ENCODE measurements at places on chromosomes 16 and 17.

GRCh38 chr17:38967290-38967738 lies at the start of gene FBXO47:
FBXO47 (minus strand) TSS chr17:38967403; CDS start chr17:38963025, 4,378 bp downstream.
- DNase-seq: peak; percentile 12

DNA sequence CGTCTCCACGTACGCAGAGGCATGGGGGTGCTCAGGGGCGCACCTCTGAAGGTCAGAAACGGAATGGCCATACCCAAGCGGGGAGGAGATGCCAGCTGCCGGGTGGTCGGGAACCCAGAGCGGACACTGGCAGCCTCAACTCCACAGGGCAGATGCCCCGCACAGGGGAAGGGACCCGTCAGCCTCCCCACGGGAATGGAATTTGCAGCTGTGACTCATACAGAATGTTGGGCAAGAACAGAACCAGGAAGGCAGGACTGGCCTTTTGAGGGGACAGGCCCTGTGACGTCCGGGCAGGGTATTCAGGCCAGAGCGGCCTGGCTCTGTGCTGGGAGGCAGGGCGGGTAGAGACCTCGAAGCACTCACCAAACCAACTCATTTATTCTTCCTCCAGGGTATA lies 7.5 kb downstream of the TK1 start:
- no peak for DNase-seq

DNA sequence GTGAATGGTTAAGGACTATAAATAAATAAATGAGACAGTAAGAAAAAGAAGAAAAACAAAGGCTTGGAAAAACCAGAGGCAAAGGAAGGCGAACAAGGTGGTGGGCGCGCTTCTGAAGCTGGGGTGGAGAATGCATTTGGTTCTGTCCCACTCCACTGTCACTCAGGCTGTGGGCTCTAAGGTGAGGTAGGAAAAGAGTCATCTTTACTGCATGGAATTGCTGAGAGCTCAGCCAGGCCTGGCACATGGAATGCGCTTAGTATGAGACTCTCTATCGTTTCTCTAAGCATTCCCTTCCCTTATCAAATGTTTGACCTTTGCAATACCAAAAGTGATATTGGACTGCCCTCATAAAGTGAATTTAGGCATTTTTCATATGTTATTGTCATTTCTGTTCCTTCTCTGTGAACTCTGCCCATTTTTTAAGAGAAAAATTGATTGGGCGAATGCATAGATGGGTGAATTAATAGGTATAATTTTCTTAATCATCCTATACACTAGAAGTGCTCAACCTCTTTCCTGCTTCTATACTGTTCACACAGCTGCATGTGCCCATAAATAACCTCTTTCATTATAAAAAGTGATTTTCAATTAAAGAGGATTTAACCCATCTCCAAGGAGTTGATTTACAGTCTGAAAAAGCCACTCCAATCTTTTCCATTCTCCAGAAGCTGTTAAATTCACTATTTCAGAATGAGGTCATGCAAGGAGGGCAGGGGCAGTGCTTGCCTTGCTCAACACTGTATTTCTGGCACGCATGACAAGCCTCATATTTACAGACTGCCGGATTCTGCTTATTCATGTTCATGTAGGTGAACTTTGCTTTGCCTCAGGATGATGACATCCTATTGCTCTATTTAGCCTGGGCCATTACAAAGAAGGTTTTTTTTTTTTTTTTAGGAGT lies 87.7 kb downstream of the MYH10 start:
- no peak for DNase-seq

GRCh38 chr16:14164916-14165662 lies 94.0 kb downstream of the MRTFB start:
- no peak for DNase-seq

DNA sequence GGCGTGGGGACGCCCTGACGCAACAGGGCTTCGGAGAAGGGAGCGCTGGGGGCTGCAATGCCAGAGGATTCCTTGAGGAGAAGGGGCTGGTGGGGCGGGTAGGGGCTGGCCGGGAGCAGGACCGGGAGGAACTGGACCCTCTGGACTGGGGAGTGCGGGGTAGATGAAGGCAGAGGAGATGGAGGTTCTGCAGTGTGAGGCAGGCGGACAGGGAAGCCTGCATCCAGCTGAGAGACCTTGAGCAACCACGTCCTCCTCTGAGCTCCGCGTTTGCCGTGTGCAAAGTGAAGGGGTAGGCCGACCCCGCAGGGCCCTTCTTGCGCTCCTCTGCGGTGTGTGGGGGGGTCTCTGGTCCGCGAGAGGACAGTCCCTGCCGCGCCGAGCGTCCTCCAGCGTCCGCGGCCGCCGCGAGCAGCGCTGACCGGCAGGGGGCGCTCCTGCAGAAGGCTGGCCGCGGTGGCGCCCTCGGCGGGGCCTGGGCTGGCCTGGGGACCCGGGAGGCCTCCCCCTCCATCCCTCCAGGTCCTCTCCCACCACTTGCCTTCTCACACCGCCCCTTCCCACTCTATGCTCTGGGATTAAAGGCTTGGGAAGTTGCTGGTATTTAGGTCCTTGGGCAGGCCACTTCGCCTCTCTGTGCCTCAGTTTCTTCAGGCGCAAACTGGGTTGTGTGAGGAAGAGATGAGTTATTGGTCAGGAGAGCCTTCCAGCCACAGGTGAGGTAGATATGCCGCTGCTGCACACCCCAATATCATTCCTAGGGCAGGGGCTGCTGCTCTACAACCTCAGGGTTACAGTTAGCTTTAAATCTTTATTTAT lies 9.6 kb upstream of the WNT9B start:
- peak; percentile 41 for DNase-seq

- no peak for DNase-seq
Measured at GRCh38 chr16:23466162-23466885, 13.3 kb upstream of the COG7 start.

DNA sequence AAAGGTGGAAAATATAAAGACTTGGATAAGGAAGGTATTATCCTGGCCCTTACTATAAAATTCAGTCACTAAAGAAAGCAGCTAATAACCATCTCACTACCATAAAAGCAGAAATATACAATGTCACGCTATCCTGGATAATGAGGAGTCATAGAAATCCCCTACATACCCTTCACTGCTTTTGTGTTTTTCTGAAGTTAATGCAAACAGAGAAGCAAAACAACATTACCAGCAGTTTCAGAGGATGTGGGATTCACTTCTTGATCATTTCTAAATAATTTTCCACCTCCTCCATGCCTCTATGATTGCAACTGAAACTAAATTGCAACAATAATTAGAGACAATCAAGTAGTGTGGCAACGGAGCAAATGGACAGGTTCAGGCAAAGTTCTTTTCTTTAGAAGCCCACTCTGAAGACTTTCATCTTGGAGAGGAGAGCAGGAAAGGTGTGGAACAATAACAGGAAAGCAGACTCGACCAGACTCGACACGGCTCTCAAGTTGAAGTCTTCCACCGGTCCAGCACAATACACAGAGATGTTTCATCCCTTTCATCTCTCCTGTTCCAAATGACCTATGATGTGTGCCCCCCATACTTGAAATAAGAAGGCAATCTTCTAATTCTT lies 10.2 kb downstream of the CYTH1 start:
- DNase-seq: no peak

DNA sequence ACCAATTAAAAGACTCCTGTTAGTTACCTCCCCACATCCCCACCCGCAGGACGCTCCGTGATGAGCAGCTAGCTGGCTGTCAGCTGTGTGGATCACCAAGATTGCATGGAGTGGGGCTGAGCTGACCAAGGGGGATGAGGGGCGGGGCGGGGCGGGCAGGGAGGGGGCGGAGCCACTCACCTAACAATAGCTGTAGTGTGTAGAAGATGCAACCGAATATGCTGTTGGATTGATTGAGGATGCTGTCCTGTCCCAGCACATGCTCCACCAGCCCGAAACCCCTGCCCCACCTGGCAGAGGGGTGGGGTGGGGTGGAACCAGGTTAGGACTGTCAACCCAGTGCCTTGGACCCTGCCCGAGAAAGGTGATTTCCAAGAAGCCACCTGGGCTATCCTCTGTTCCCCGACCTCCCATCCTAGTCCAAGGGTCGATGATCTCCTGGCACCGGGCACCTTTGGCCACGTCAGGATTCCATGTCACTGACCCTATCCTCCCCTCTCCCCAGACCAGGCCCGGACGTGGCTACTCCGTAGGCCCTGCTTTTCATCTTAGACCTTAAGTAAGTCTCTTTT lies 1.4 kb downstream of the VKORC1 start:
- peak; percentile 60 for DNase-seq

DNA sequence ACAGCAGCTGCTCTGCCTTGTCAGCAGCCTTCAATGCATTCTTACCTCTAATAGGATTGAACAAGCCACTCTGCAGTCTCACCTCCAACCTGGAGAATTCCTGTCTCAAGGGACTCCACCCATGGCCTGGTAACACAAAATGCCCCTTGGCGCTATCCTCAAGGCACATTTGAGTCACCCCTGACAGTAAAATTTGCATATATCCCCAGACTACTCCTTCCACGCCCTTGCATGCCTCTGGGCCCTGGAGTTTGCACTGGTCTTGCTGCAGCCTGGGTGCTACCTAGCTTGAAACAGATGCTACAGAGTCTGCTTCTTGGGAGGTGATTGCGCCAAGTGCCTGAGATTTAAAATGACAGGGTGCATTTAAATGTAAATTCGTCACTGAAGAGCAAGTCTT lies 391.4 kb upstream of the MAF start:
- DNase-seq: no peak

- DNase-seq: no peak
Measured at GRCh38 chr16:65195998-65196397, 74.1 kb upstream of the CDH11 start.

- no peak for DNase-seq
Measured at GRCh38 chr17:32875923-32876416, 954 bp downstream of the MYO1D start.

DNA sequence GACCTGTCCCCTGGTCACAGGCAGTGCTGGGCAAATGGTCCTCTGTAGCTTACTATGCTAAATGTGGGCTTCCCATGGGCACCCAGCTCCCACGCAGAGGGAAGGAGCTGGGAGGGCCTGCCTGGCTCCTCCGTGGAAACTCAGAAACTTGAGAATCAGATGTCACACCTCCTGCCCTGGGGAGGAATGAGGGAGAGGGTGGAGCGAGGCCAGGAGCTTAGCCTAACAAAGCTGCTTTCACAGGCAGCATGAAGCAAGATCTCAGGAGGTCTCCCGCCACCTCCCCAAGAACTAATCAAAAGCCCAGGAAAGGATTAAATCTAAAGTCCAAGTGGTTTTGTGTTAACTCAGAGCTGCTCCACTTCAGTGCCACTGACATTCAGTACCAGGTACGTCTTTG lies 33.6 kb upstream of the XYLT2 start:
- DNase-seq: no peak

- no peak for DNase-seq
Measured at GRCh38 chr17:7403727-7403976, 245 bp downstream of the TMEM256 start.

GRCh38 chr16:67447508-67448076 lies 16.7 kb downstream of the HSD11B2 start:
- peak; percentile 60 for DNase-seq

- peak; percentile 32 for DNase-seq
Measured at GRCh38 chr16:66223176-66223780, 143.2 kb upstream of the CDH5 start.

DNA sequence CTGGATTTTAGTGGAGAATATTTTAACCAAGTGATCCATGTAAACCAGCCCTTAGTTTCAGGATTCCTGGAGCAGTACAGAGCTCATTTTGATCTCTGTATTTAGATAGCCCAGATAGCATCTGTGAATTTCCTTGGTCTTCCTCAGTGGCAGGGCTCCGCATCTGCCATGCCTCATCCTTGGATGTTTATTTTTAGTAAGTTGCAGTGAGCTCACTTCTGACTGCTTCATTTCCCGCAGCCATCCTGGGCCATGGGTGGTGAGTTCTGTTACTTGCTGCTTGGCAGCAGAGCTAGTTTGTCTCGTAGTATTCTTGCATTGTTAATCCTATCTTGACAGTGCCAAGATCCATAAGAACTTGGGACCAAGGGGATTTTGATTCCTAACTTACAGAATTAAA lies 33.7 kb downstream of the IST1 start:
- no peak for DNase-seq
